ENCODE measurements at places on chromosomes 11 and 22. TPM values are rescaled to one million over a fixed set of nuclear protein-coding genes. Genes with fewer than 3 reads are reported as not detected.

Gene STK33
- 26.4 TPM for total RNA-seq

DNA sequence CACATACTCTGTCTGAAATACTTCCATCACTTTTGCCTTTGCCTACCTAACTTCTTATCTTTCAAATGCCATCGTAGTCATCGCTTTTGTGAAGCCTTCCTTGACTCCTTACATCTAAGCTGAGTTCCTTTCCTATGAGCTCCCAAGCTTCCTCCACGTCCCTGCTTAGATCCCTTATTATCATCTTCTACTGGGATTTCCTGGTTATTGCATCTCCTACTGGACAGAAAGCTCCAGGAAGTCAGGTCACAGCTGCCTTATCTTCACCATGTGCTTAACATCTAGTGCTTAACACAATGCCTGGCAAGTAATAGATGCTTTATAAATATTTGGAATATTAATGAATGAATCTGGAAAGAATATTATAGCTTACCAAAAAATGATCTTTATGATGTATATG, 5.9 kb downstream of the YPEL4 start:
- no peak for DNase-seq

Gene C11orf86
- not detected for total RNA-seq

Gene PRG3
- not detected for total RNA-seq

DNA sequence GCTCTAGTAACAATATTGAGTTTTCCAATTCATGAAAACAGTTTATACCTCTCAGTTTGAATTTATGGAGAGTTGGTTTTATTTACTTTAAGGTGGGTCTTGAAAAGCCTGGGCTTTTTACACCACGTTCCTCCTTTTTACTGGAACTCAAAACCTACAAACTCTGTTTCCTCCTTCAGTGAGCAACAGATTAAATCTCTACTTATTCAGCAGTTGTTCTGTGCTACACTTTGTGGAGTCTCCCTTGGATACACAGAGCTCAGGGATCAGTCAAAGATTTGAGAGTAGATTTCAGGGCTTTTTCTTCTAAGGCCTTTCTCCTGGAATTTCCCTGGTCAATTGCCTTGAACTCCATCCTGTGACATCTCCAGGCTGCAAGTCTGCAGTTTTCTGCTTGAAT, 3.5 kb downstream of the NXPE1 start:
- no peak for DNase-seq

DNA sequence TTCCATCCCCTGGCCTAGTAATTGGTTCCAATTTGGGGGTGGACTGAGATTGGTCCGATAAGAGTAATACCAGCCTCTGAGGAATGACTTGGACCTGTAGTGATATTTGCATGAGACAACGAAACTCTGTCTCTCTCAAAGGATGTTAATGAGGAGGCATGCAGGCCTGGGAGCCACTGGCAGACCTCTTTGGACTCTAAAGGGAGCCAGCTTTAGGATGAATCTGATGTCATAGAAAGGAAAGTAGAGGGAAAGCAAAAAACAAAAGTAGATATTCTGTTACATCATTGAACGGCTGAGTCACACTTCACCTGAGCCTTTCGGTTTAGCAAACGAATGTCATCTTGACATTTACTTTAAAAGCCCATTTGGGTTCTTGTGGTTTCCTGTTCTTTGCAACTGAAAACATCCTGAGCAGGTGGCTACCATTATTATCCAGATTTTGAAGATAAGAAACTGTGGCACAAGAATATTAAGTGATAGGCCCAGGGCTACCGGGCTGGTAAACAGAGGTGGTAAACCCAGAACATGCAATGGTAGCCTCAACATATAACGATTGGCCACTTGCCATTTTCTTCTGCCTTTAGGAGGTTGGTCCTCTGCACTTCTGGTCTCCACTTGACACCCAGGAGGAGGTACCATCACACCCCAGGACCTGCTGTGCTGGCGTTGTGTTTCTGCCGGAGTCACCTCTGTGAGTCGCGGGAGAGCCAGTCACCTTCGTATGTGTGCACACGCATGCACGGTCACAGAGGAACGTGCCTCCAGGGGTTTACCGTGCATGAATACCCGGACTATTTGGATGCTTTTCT, 42.7 kb downstream of the RTL6 start:
- no peak for DNase-seq

Gene PRR5
- total RNA-seq: 9.2 TPM

DNA sequence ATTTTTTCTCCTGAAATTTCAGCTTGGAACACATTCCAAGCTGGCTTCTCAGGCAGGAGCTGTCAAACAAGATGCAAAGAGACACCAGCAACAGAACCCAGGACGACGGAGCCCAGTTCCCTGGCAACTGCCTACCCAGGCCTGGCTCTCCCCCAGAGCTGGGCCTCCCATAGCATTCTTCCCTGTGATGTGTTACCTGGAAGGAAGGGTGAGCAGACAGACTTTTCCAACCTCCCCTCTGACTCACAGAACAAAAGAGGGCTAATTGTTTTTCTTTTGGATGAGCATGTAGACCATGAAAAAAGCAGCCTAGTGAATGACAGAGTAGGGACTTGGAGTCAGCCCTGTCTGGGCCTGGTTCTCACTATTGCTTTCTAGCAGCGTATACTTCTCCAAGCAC, 55.3 kb upstream of the BMAL1 start:
- no peak for DNase-seq

GRCh38 chr11:19555266-19555665, 157.4 kb upstream of the NAV2 start:
- no peak for DNase-seq

Gene MS4A6E
- total RNA-seq: not detected

DNA sequence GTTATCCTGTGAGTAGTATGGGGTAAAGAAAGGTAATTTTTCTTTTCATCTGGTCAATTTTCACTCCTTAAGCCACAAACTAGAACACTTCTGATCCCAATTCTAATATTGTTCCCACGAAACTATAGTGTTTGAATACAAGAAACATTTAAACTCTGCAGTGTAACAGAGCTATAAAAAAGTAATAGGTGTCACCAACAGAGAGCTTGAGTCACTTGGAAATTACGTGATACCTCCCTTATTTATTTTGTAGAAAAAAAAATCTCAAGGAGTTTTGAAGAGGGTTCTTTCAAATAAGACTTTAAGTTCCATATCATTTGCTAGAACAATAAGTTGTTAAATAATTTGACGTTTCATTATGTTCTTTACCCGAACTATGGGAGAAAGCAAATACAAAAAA, 959.4 kb downstream of the JRKL start:
- DNase-seq: no peak

DNA sequence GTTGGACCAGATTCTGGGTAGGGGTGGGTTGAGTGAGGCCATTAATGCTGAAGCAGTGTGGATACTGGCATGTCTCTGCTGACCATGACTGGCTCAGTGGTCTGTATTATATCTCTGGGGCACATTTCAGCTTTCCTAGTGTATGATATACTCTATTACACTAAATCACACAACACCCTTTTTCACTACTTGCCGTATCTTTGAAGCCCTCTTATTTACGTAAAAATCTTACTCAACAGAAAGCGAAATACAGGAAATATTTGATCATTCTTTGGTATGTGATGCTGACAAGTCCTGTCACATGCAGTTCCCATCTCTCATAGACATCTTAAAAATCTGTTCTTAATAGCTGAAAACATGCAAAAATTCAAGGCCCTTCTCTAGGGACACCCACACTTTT, 40.3 kb downstream of the OR5B17 start:
- DNase-seq: no peak

GRCh38 chr11:97965849-97966646, 1054.7 kb upstream of the CNTN5 start:
- no peak for DNase-seq

Gene PGA3
- total RNA-seq: 2.5 TPM

Gene APOA4
- not detected for total RNA-seq

DNA sequence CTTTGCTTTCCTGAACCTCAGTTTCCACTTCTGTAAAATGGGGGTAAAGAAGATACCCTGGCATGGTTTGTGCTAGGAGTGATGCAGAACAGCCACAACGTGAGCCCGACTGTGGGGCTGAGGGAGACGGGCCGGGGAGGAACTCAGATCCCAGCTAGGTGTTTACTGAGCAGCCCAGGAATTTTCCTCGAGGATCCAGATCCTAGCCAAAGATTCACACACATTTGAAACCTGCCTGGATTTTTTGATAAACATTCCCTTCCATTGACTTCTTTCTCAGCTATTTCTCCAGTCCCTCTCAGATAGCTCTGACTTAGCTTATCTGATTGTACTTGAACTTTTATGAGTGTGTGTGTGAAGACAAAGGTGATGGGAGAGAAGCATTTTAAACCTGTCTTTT, 98.0 kb downstream of the KIAA1671 start:
- DNase-seq: no peak

DNA sequence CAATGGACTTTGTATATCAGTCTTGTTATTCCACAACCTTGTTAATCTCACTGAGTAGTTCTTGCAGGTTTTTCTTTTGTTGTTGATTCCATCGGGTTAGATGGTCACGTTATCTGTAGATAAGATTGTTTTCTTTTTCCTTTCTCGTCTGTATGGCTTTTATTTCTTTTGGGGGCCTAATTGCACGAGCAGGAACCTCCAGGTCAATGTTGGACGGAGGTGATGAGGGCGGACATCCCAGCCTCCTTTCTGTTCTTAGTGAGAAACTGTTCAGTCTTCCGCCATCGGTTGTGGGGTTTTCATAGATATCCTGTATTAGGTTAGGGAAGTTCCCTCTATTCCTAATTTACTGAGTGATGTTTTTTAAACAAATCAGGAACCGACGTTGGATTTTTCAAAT, 4.8 kb upstream of the PRR33 start:
- no peak for DNase-seq

DNA sequence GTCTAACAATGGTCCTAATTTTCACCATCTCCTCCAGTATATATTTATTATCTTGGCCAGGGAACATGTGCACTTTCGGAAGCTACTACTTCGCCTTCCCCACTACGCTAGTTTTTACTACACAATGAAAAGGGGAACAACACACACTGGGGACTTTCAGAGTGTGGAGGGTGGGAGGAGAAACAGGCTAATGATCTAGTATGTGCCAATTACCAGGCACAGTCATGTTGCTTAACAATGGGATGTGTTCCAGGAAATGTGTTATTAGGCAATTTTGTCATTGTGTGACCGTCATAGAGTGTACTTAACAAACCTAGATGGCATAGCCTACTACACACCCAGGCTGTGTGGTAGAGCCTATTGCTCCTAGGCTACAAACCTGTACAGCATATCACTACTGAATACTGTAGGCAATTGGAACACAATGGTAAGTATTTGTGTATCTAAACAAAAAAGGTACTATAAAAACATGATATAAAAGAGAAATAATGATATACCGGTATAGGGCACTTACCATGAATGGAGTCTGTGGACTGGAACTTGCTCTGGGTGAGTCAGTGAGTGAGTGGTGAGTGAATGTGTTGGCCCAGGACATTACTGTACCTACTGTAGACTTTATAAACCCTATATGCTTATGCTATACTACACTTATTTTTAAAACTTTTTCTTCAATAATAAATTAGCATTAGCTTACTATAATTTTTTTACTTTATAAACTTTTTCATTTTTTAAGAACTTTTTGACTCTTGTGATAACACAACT, 20.1 kb upstream of the CUL5 start:
- no peak for DNase-seq

DNA sequence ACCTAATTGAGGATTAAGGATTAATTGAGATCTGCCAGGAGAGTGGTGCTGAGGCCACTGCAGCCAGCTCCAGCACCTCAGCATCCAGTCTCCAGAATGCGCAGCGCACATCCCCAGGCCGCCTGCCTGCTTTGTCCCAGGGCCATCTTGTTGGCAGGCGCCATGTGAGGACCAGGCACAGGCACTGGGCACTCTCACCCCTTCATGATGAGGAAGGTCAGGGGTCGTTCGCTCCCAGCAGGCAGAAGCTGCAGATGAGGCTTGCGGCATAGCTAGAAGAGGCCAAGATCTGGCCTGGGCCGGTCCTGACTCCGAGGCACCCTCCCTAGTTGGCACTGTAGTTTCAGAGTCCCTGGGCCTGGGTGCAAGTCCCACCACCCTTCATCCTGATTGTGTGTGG, 6.4 kb downstream of the CABP2 start:
- DNase-seq: no peak

DNA sequence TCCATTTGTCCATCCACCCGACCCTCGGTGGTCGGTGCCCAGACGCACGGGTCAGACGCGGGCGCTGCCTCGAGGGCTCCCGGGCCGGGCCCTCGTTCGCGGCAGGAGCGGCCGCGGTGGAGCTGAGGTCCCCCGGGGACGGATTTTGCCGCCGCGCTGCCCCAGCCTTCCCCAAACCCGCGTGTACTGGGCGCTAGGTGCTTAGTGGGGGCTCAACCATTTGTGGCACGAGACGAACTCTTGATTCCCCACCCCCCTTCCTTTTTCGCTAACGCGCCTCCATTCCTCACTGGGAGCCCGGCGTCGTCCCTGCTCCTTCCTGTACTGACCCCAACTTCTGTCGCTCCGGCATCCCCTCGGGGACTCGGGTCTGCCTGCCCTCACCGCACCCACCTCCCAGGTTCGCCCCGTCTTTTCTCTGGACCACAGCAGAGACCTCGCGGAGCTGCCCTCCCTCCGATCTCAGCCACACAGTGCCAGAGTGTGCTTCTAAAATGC, 789 bp upstream of the CBX7 start:
- DNase-seq: peak; percentile 71

DNA sequence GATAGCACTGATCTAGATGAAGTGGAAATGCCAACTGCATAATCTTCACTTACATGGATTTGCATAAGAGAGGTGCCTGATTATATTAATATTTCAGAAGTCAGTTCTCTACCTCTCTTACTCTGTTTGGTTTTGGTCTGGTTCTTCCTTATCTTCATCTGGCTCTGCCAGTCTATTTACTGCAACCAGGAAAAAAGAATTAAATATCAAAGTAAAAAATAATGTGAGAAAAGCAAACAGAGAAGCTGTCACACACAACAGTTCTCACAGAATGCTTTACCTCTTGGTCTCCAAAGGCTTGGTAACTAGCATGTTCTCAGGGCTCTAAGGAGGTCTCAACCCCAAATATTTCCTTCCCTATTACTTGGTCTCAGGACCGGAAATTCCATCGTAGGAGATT, 6.7 kb downstream of the VSIG10L2 start:
- no peak for DNase-seq

DNA sequence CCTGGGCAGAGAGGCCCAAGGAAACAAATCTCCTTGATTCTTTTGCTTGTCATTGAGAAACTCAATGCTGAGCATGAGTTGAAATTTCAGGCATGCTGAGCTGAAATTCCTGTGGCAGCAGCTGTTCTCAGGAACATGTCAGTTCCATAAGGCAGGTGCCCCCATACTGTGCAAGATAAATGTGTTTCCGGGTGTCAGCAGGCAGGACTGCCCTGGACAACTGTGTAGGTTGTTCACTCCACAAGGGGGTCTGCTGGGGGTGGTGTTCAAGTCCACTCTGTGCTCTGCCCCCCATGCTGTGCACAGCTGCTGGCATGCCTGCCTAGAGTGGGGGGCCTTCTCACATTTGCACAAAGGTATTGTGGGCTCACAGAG, 133.7 kb downstream of the CTTN start:
- no peak for DNase-seq
